ENCODE measurements at places on chromosomes 11 and 22.

DNA sequence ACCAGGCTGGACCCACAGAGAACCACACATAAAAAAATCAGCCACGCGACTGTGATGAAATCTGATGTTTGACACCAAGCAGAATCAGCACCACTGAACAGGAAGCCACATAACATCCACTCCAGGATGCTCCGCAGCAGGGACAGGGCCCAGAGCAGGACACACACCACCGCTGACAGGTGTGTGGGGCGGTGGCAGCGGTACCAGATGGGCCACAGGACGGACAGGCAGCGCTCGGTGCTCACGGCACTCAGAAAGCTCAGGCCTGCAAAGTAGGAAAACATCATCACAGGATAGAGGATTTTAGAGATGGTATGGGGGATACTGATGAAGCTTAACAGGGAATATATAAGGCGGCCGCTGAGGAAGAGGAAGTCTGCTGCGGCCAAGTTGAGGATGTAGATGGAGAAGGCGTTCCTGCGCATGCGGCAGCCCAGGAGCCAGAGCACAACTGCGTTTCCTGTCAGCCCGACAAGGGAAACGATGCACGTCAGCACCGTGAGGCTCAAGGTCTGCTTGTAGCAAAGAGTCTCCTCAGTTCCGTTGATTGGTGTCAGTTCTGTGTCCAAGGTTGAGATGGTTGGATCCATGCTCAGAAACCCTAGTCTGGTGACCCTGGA is 4.9 kb downstream of the MRGPRX1 start:
- peak; percentile 27 for DNase-seq

GRCh38 chr11:10906521-10906920 is 48.7 kb upstream of the ZBED5 start:
- DNase-seq: no peak

DNA sequence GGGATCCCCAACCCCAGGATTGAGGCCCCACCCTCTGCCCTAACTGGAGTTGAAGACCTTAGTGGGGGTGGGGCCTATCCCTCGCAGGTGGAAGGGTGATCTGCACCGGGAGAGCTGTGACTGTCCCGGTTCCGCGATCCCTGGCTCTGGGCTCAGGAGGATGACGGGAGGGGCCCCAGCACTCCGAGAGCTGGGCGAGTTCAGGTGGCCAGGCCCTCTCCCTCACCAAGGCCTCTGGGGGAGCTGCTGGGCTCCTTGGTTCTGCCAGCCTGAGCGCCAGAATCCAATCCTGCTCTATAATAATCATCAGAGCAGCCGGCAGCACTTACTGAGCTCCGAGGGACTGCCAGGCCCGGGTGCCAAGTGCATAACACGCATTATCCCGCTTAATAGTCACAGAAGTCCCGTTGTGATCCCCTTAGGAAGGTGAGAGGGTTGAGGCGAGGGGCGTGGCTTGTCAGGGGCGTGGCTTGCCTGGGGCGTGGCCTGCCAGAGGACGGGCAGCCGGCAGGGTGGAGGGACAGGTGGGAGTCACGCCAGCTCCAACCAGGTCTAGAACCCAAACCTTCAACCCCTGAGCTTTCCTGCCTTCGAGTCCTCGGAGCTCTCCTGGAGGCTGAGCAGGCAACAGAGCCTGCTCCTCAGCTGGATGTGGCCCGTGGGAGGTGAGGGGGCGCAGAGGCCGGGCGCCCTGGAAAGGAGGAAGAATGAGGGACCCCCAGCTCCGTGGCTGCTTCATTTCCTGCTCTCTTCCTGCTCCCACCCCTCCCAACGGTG is 7.3 kb upstream of the SYT7 start:
- no peak for DNase-seq

- no peak for DNase-seq
Observed at GRCh38 chr11:77141034-77141433, 13.0 kb downstream of the MYO7A start.

DNA sequence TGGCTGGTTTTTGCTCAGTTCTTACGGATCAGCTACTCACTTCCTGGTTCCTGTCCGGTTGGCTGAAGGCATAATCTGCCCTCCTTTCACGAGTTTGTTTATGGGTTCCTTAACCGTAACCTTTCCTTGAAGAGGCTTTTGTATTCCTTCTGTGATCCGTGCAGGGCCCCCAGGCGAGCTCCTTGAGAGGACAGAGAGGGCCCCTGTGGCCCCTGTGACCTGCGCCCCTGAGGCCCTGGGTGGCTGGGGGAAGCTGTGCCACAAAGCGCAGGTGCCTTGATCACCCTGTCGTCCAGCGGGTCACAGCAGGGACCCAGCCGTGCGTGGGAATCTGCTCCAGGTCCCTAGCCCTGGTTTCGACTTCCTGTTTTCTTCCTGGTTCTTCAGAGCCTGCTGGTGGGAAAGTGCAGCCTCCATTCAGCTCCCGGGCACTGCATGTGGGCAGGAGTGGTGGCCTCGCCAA is 27.8 kb upstream of the FADD start:
- DNase-seq: no peak

GRCh38 chr11:27433742-27434141 is 38.8 kb downstream of the LGR4 start:
- DNase-seq: no peak

DNA sequence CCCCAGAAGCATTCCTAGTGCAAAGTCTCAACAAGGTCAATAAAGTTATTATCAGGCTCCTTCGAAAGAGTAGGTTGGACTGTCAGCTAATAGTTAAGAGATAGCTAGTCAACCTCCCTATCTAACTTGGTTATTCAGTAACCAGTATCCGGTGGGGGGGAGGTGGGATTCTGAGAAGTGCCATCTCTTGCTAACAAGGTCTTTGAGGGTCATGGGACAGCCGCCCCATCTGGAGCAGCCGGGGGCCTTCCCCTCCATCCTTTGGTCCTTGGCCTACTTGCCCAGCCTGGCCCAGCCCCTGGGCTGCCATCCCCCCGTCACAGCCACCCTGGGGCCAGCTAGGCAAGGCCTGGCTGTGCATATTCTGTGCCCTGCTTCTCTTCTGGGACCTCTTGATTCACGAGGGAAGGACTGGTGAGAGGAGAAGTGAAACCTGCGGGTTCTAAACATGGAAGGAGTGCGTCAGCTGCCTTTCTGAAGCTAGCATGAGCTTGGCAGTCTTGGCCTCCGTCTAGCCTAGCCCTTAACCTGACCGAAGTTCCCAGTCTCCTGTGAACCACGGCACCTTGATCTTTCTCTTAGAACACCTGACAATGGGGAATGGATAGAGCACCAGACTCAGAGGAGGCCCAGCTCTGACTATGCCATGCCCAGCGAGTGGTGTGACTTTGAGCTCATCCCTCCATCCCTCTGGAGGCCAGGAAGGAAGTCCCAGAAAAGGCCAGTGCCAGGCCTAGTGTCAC is 9.3 kb downstream of the SLC37A2 start:
- no peak for DNase-seq

DNA sequence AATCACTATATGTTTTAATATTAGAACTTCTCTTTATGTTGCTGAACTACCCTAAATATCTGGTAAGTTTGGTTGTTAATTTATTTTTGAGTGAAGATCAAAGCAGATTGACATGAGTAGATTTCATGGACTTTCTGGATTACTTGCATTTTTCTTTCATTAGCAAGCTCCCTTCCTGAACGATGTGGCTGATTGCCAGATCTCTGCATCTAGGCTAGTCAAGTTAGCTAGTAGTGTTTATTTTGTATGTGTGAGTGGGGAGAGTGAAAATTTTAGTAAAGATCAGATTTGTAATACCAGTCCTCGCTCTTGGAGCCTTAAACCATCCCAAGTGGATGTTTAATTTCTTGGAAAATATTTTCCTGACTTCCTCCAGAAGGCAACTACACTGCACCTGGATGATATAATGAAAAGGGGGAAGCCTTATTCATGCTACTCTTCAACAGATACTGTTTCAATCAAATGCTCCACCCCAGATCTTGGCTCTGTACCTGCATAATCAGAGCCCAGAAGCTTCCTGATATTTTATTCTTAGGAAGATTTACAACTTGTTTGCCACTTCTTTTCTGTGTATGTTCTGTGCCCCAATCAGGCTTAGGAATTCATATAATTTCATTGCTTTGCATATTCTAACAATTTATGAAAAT is 143.2 kb upstream of the GRIA4 start:
- DNase-seq: no peak

DNA sequence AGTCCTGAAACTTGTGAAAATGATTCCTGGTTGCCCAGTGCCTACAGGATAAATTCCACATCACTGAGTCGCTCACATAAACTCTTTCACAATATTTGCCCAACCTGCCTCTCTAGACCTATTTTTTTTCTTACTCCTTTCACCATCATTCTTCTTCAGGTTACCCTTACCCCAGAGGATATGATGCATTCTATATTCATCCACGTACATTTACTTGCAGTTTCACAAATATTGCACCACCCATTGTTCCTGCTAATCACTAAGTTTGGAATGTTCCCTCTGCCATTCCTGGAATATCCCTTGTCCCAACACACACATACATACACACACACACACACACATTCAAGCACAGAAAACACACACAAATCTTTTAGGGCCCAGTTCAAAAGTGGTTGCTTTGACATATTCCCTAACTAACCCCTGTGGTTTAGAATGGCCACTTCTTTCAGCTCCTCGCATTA is 379.5 kb downstream of the ETS1 start:
- no peak for DNase-seq

GRCh38 chr11:69486056-69486772 is 4.8 kb downstream of the LINC01488 start:
- DNase-seq: no peak

DNA sequence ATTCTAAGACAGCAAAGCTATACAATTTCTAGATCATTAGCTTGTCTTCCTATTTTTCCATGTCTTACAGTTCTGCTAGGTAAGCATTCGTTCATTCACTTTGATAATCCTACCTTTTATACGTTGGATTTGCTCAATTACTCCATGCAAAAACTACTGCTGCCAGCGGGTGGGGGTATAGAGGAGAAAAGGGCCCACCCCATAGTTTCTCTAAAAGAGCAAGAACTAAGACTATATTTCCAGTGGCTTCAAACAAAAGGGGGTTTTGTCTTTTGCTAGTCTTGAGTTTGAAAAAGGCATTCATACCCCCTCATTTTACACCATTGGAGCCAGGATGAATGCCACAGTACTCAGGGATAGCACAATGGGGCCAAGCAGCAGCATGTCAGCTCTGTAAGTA is 155.7 kb downstream of the WT1 start:
- no peak for DNase-seq

DNA sequence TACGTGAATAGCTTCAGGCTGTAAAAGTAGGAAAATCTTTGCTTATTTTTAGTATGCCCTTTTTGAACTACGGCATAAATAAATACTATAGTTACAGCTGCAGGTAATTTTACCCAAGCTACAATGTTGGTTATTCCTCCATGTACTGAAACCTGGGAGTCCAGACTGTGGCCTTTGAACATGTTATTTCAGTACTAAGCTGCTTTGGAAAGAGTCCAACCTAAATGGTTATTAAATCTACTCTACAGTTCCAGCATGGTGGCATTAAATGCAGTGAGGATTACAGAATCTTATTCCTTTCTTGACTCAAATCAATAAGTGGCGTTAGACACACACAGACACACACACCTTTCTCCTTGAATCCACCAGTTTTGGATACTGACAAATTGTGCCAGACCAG is 165.1 kb downstream of the MSANTD4 start:
- DNase-seq: no peak

GRCh38 chr11:10631761-10632160 is 61.8 kb downstream of the IRAG1 start:
- DNase-seq: no peak

- no peak for DNase-seq
Observed at GRCh38 chr22:24845041-24845898, 39.3 kb downstream of the SGSM1 start.

GRCh38 chr11:68471360-68472340 is 11.1 kb downstream of the PPP6R3 start:
- DNase-seq: peak; percentile 87

- no peak for DNase-seq
Observed at GRCh38 chr11:36509201-36509639, 852 bp downstream of the TRAF6 start.

DNA sequence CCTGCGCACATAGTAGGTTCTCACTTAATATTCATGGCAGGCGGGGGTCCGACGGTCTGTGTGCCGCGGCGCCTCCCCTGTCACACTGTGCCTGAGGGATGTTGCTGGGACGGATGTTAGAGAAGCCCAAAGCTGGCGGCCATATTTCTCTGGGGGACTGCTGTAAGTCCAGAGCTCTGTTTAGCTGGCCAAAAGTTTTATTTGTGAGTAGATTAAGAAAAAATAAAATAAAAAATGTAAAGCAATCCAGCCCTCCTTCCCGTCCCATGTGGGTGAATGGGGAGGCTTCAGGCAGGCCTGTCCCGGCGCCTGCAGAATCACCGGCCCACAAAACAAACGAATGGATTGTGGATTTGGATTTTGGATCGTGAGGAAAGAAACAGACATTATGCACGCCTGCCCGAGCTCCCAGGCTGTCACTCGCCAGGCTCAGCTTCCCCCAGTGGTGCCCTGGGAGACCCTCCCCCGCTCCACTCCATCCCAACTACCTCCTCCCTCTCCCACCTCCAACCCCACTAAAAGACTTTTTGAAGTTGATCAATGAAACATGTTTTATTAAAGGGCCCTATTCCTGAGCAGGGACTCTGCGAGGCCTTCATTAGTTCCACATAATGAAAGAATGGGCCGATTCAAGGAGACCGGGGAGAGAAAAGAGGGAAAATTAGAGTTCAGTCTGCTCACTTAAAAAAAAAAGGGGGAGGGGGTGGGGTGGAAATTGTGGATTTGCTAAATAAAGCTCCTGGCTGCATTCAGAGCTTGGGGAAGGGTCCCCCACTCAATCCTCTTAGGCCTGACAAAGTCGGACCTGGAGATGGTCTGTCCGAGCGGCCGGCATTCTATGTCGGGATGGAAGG is 20.4 kb upstream of the SCUBE1 start:
- no peak for DNase-seq

DNA sequence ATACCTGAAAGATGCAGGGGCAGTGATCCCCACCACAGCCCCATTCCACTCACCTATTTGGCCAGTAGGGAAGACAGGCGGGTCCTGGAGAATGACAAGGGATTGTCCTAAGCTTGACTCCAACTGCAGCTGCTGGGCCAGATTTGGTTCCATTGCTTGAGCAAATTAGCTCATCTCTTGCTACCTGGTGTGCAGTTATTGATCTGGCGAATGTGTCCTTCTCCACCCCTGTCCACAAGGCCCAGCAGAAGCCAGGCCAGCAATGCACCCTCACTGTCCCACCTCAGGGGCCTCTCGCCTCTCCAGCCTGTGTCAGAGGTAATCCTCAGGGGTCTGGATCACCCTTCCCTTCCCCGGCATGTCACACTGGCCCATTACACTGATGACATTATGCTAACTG is 23.3 kb downstream of the TSPAN32 start:
- no peak for DNase-seq

DNA sequence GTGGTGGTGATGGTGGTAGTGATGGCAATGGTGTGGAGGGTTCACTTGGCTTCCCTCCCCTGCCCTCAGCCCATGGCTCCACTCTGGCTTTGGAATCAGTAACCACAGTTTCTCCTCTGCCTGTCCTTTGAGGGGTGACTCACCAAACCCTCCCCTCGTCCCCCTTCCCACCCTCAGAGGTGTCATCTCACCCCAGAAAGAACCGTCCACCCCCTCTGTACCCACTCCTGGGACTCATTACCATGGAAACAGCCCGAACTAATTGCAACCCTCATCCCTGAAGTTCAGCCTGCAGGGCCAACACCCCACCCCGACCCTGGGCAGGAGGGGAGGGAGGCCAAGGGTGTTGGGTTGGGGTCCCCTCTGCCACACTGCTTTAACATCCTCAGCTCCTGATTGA is 26.6 kb downstream of the PHLDB1 start:
- DNase-seq: no peak

- no peak for DNase-seq
Observed at GRCh38 chr11:27166130-27166529, 125.5 kb downstream of the BBOX1 start.
